ENCODE measurements at places on chromosomes 16 and 17.

GRCh38 chr16:21186326-21186691, 25.1 kb downstream of the ZP2 start:
- DNase-seq = no peak

DNA sequence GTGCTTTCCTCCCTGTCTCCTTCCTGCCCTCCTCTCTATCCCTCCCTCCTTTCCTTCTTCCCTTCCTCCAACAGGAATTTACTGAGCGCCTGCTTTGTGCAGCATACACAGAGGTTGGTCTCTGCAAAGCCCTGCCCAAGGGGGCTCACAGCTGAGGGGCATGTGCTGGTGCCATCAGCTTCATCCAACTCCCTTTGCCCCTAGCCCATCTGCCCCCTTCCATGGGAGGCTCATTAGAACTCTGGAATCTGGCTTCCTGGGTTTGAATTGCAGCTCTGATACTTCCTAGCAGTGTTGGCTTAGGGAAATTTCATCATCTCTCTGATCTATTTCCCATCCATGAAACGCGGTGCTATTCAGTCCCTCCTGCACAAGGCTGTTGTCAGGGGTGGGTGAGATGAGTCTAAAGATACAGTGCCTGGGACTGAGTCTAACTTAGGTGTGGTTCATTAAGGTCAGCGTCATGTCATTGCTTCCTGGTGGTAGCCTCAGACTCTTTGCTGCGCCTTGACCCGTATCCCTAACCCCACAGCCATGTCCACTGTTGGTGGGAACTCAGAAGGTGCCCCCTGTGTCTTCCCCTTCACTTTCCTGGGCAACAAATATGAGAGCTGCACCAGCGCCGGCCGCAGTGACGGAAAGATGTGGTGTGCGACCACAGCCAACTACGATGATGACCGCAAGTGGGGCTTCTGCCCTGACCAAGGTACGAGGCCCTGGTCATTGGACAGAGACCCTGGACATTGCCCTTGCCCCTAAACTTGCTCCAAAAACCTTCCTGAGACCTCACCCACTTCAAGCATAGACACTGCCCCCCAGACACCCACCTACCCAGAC, 10.3 kb downstream of the MMP2 start:
- DNase-seq = no peak

DNA sequence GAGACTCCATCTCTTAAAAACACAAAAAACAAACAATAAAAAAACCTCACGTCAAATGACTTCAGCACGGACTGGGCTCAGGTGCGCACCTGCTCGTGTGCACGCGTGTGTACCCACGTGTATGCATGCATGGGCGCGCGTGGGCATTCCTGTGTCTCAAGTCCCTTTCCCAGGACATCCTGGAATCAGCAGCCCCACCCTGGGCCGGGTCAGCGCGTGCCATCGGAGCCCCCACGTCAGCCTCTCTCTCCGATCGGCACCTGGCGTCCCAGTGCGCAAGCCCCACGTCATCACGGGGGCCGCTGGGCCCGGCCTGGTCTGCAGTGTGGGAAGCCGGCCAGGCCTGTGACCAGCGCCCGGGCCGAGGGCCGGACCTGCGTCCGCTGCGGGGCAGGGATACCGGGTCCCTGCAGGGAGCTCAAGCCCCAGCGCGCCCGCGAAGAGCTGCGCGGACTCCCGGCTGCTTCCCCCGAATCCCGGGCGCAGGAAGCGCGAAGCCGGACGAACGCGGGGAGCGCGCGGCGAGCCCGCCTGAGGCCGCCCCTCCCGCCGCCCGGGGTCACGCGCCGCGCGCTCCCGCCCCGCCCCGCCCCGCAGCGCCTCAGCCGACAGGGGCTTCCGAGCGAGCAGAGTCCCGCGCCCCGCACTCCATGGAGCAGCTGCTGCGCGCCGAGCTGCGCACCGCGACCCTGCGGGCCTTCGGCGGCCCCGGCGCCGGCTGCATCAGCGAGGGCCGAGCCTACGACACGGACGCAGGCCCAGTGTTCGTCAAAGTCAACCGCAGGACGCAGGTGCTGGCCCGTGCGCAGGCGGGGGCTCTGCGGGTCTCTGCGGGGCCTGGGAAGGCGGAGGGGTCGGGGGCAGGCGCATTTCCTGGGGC, at the start of gene FN3K:
FN3K (plus strand) TSS at position 629 of the 880 bp plus-strand sequence; CDS start at position 651, 22 bp downstream.
- no peak for DNase-seq

- DNase-seq = no peak
These were observed 85.3 kb upstream of the PLCG2 start for GRCh38 chr16:81693744-81694303.

DNA sequence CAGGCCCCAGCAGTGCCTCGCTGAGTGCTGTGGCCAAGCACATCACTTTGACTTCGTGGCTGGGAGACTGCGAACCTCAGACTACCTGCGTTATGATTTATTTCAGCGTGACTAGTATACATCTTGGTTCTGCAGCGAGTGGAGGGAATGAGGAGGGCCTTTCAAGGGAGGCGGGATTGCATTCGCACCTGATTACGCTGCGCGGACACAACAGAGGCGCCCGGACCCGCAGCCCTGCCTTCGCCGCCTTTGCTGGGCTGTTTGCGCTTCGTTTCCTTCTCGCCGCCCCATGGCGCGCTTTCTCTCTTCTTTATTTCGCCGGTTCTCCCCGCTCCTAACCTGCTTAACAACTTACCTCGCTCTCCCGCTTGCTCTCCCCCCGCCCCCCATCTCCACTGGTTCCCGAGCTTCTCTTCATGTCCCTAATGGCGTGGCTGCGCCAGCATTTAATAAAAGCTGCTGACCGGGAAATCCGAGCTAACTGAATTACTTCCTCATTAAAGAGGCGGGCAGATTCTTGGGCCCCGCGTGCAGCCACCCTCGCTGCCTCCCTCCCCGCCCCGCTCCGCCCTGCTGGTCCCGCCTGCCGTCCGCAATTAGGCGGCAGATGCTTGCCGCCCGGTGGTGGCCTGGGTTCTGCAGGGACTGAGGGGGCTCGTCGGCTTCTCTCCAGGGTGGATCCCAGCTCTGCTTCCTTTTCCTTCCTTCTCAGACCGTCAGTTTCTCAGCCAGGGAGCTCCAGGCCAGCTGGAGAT, 257.6 kb upstream of the SDK2 start:
- no peak for DNase-seq

DNA sequence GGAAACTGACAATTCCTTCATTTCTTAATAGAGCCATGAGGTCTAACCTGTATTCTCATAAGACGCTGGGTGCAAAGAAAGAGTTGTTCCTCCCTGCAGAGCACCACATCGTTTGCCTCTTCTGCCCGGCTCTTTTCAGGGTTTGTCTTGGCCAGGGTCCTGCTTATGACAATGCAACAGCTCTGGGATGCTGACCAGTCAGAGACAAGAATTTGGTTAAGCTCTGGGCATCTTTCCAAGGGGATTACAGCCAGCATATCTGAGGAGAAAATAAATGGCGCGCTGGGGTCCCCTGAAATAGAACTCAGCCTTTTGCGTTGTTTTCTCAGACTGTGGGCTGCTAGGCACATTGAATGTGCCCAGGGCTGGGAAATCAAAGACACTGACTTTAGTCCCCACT, 128.6 kb downstream of the SHISA6 start:
- no peak for DNase-seq

GRCh38 chr16:89136931-89137330, 34.6 kb upstream of the CDH15 start:
- DNase-seq = no peak

DNA sequence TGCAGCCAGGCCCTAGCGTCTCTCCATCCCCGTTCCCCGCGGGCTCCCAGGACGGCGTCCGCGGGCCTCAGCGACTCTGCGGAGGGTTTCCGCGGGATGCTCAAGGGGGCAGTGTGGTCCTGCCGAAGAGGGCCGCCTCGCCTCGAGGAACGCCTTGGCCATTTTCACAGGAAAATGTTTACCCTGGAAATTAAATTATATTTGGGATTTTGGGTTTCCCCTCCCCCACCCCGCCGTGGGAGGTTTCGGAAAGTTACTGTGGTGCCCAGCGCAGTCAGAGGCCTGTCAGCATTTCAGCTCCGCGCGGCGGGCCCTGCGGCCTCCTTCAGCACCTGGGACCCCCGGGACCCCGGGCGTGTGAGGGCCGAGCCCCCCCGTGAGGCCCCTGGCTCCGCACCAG, 94.5 kb downstream of the PCTP start:
- DNase-seq = no peak

DNA sequence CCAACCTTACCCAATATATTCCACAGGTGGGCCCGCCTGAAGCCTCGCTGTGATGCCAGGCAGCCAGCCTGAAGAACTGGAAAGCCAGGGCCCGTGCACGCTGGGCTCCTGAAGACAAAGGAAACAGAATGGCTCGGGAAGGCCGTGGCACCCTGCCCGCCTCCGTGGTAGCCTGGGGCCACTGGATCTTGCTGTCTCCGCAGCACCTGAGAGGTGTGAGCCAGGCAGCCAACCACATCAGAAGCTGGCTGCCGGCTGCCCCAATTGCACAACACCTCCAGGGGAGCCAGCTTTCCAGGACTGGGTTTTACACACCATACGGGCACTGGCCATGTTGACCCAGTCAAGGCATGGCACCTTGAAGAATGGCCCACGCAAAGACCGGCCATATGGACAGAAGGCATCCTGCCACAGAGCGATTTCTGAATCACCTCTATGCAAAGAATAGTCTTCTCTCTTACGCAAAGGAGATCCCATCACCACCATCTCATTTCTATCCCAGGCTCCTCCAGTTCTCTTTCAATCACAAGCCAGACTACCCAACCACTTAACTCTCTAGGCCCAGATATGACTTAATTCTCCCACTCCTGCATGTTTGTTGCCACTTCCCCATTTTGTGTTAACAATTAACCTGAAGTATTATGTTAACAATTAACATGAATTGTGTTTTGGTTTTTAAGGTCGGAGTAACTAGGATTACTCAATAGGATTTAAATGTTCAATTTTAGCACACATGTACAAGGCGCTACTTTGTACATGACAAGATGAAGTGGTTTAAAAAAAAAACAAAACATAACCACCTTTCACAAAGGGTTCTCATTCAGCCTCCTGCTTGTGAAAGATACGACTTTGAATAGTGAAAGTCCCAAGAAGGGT, 32.1 kb downstream of the ZFHX3 start:
- DNase-seq = no peak
